ENCODE measurements at places on chromosomes 5 and 9.

DNA sequence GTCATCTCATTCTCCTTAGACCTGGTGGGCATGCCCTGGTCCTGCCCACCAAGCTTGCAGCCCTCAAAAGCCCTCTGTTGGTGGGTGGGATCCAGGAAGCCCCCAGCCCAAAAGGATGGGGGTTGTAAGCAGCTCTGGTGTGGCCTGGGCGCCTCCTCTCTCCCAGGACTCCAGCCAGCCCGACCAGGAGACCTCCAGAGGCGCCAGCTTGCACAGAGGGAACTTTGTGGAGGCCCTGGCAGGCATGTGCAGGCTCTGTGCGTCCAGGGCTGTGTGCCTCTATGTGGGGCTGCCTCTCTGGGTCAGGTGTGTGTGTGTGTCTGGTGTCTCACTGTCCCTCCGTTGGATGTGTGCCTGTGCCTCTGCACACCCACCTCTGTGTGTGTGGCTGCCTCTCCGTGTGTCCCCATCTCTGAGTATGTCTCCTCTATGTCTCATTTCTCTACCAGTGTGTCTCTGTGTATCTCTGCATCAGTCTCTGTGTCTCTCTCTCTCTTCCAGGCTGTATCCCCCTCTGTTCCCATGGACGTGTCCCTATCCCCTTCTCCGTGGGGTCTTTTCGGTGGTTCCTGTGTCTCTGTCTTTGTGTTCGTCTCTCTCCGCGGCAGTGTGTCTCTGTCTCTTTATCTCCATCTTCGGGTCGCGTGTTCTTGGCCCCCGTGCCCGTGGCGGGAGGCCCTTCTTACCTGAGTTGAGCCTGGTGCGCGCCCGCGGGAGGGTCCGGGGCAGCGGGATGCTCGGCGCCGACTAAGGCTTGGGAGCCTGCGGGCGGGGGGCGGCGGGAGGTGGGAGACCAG is 501 bp downstream of the ENHO start:
- DNase-seq, result no peak

- no peak for DNase-seq
Observed at GRCh38 chr5:135386886-135387628, 12.0 kb downstream of the MACROH2A1 start.

DNA sequence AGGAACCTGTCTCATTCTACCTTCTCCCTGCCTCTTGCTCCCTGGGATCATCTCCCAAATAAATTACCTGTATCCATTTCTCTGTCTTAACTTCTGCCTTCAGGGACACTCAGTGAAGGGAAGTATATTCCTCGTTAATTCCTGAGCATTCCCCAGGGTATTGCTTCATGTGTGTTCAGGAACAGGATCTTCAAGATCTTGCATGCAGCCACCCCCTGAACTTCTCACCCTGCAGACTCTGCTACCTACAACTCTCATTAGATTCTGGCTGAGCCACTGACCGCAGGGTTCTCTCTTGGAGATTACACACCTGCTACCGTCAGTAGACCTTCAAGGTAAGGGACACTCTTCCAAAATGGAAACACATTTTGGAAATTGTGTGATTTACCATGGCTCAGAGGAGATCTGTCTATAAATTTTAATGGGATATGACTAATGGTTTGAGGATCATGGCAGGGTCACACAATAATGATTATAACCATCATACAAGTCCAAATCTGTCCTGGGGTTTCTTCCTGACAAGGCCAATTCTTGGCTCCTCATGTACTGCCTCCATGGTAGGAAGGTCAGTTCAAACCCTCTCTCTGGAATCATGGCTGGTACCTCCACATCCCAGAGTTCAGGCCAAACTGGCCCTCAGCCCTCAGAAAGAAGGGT is 38.9 kb upstream of the UGCG start:
- no peak for DNase-seq

DNA sequence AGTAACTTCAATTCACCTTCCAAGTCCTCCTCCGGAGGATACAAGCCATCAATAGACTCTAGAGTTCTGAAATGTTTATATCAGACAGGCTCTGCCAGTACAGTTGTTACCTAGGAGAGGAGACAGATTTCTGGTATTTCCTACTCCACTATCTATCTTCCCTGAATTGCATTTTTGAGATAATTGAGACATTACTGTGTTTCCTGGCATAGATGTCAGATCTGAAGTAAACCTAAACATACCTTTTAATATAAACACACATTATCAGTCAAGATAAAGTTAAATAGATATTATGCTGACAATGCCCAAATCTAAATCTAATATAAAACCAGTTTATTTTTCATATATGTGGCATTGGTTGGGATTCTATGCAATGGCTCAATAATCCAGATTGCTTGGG is 8.2 kb upstream of the TYRP1 start:
- DNase-seq, result no peak

DNA sequence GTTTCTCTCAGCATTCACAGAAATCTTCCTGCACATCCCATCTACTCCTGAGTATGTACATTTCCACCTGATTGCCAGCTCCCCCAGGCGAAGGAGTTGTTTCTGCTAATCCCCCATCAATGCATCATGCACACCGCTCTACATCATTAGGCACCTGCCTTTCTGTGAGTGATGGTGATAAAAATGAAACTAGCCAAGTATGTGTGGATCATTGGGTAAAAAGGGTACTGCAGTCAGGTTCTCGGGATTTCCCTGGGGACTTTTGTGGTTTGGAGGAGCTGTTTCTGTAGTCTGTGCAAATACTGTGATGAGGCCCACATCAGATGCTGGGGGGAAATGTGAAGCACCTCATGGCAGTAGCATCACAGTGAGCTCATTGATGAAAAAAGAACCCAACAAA is 30.4 kb downstream of the CAMK4 start:
- peak; percentile 50 for DNase-seq

DNA sequence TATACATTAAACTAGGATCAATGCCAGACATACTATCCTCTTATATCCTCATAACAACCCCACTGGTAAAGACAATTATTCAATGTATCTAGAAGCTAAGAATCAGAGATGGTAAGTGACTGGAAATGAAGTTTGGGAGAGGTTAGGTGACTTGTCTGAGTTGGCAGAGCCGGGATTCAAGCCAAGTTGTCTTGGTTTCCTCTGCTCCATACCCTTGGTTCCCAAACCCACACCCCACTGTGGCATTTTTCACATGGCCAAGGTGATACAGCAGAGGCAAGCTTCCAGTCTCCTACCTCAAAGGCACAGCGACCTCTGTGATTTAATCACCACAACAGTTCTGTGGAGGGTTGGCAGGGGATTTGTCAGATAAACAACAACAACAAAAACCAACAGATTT is 34.7 kb upstream of the ADRB2 start:
- DNase-seq, result no peak

DNA sequence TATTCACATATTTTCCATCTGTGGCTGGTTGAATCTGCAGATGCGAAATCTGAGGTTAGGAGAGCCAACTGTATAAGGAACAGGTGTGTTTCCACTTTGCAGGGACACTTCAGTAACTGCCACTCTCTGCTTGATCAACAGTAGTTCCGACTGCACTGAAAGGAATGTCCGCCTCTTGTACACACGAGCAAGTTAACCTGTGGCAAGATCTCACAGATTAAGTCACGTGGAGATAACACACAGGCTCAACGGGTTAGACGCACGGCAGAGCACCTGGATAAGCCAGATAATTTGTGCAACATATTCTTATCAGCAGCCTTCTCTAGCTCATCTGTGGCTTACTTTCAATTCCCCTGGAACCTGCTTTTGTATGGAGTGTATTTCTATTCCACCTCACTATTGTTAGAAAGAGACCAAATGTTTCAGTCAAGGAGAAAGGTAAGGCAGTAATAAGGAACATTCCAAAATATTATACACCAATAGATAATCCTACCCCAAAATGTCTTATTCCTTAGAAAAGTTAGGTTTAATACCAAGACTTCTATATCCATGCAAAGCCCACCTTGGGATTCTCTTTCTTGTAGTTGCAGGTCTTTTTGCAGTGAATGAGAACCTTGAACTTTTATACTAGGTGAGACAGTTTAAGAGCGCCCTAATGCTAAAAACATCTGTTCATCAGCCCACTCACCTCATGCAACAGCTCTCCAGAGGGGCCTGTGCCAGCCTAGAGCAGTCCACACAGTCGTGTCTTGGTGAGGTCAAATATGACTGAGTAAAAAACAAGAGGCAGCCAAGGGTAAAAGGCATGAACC is 6.5 kb upstream of the C9 start:
- no peak for DNase-seq

DNA sequence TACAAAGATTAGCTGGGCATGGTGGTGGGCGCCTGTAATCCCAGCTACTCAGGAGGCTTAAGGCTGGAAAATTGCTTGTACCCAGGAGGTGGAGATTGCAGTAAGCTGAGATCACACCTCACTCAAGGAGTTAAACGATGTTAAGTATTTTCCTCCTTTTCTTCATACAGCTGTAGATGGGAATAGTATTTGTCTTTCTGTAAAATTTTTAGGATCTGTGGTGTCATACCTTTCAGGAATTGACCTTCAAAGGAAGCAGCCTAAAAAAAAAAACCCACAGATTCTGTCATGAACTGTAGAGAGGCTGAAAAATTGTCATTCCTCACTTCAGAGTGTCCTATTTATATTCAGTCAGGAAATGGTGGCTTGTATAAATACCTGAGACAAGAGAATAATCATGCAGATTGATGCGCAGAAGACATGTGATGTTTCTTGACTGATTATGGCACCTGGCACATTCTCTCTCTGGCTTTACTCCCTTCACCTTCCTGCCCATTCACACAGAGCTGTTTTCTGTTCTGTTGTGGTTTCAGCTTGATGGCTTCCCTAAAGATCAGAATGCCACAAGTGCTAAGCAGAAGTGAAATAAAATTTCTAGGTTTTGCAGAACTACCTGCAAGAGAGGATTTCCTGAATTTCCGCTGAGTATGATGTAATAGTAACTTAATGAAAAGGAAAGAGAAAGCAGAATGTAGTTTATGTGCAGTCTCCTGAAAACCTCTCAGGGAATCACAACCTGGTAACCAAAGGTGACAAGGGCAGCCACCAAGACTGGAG is 3.8 kb downstream of the IFNA1 start:
- no peak for DNase-seq

DNA sequence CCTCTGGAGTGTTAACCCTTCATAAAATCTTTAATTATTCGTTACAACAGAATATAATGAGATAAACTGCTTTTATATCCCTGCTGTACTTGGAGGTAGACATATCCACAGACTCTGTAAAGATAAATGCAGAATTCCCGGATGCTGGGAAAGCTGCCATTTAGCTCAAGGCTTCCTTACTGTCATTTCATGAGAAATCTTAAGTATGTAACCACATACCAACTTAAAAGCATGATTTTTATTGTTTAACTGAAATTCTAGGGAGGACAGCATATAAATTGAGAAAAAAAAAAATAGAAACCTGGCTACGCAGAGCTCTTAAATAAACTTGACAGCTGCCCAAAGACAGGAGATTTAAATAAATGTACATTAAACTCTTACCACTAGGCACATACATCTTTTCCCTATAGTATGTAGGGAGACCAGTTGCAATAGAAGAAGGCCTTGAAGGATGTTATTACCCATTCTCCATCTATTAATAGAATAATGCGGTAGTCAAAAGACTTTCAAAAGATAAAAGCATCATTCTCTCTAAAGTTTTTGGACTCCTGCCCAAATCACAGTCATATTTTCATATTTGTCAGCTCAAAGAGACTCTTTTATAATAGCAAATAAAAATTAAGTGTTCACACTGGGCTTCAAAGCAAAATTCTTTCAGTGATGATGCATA is 373.8 kb downstream of the NDUFS4 start:
- no peak for DNase-seq

DNA sequence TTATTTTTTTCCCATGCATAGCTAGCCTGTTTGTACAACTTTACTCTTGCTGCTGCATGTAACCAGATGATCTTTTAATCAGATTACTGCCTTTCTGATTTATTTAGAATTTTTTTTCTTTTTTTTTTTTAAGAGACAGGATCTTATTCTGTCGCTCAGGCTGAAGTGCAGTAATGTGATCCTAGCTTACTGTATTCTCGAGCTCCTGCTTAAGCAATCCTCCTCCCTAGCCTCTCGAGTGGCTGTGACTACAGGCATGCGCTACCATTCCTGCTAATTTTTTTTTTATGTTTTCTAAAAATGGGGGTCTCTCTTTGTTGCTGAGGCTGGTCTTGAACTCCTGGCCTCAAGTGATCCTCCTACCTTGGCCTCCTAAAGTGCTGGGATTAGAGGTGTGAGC is 9.6 kb downstream of the DCP2 start:
- DNase-seq, result no peak

- no peak for DNase-seq
Observed at GRCh38 chr5:126926187-126926586, 104.2 kb downstream of the MARCHF3 start.

Data from stimulated activated CD4-positive, alpha-beta T cell treated with anti-CD3 and anti-CD28 coated beads, Interleukin-1b, Interleukin-23, amount 100 ng/mL, for 4 hours (primary cell).